Activated T-helper 1 cell treated with anti-CD3 and anti-CD28 coated beads, Interleukin-12 subunit alpha, Interleukin-12 subunit beta, Interleukin-2, Interleukin-4 antibody, amounts not matched to agents 30 ng/mL and 10 ng/mL and 1 ng/mL, durations not matched to agents 14 hours and 24 hours and 36 hours (primary cell): ENCODE measurements at places on chromosomes 3 and 15.

GRCh38 chr15:39066677-39067076, 502.1 kb upstream of the RASGRP1 start:
- no peaks in the 10 kb centered on the region for H3K36me3 ChIP-seq
- H3K4me1 ChIP-seq, result no peaks in the 10 kb centered on the region
- H3K4me3 ChIP-seq, result no peak overlapping the region
- DNase-seq, result no peak
- peaks cover 2% of the 10 kb centered on the region for H3K27me3 ChIP-seq

DNA sequence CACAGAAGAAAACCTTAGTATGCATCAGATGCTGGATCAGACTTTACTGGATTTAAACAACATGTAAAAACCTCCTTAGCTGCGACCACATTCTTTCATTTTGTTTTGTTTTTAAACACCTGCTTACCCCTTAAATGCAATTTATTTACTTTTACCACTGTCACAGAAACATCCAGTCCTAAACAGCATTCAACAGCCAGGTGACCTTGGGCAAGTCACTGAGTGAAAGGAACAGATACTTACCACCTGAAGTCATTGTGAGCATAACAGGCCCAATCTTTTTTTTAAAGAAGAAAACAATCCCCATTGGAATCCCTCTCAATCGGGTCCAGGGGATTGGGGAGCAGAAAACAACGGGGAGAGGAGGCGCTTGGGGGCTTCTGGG, 390 bp downstream of the STARD5 start:
- H3K4me1 ChIP-seq, result peaks cover 41% of the 10 kb centered on the region
- peaks cover 7% of the 10 kb centered on the region for H3K36me3 ChIP-seq
- no peaks in the 10 kb centered on the region for H3K27me3 ChIP-seq

DNA sequence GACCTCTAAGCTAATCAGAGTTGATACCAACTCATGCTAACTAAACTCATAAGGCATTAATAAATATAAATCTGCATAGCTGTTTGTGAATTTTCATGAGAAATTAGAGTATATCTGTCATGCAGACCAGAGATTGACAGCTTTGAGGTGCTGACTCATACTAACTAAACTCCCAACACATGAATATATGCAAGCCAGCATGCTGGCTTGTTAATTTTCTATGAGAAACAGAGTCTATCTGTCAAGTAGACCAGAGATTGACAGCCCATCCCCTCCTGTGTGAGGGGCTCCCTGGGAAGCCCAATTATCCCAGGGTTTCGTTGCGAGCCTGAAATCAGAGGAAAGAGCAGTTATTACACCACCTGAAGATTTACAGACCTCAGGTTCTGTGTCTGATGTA, 69.3 kb downstream of the CD47 start:
- peaks cover 2% of the 10 kb centered on the region for H3K27me3 ChIP-seq
- H3K4me1 ChIP-seq, result no peaks in the 10 kb centered on the region
- H3K27ac ChIP-seq, result no peak overlapping the region
- H3K36me3 ChIP-seq, result peaks cover 2% of the 10 kb centered on the region

GRCh38 chr15:38054488-38054887, 120.0 kb downstream of the TMCO5A start:
- no peaks in the 10 kb centered on the region for H3K36me3 ChIP-seq
- no peak for DNase-seq
- no peaks in the 10 kb centered on the region for H3K27me3 ChIP-seq
- H3K4me1 ChIP-seq, result peaks cover 21% of the 10 kb centered on the region
- no peak overlapping the region for H3K4me3 ChIP-seq

DNA sequence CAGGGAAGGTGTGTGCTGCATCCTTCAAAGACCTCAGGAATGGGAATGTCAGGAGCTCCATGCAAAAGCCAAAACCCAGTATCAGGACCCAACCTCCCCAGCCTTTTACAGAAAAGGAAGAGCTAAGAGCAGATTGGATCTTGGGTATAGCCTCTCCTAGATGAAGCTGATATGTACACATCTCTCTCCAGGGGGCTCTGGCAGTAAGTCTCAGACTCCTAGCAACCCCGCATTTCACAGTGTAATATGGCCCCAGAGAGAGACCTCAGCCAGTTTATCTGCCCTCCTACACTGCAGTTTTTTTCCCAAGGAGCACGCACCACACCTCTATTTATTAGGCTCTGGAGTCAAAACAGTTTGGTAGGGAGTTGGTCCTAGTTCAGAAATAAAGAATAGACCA, 88.2 kb downstream of the RBPMS2 start:
- H3K27me3 ChIP-seq, result no peaks in the 10 kb centered on the region
- DNase-seq, result no peak

- DNase-seq, result no peak
- no peak overlapping the region for H3K4me3 ChIP-seq
- H3K36me3 ChIP-seq, result peaks cover 26% of the 10 kb centered on the region
- no peaks in the 10 kb centered on the region for H3K27me3 ChIP-seq
Observed at GRCh38 chr15:94335616-94336015, 104.3 kb downstream of the MCTP2 start.

GRCh38 chr3:1191026-1191425, 98.2 kb downstream of the CNTN6 start:
- no peaks in the 10 kb centered on the region for H3K4me1 ChIP-seq
- no peaks in the 10 kb centered on the region for H3K27me3 ChIP-seq
- DNase-seq, result no peak
- no peak overlapping the region for H3K4me3 ChIP-seq
- no peaks in the 10 kb centered on the region for H3K36me3 ChIP-seq

DNA sequence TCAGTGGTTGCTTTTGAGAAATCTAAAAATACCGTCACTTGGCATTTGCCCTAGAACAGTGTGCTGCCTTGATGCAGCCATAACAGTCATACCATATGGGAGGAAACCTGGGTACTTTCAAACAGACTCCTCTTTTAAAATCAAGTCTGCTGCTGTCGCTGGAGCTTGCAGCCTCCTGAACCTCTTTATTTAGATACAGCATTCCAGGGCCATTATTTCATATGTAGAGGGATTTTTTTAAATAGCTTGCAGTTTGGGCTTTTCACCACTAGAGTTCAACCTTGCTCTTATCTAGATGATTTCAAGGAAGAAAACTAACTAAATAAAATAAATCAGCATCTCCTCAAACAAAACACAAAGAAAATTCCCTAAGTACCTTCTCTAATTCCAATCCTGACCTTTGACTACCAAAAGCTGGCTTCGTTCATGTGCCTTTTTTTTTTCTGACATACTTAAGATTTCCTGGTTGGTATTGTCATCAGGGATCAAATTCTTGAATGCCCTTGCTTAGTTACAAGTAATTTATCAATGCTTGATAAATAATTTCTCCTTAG, 111.6 kb downstream of the KBTBD8 start:
- no peaks in the 10 kb centered on the region for H3K27me3 ChIP-seq
- no peak for DNase-seq
- no peaks in the 10 kb centered on the region for H3K36me3 ChIP-seq
- no peak overlapping the region for H3K4me3 ChIP-seq
- H3K4me1 ChIP-seq, result peaks cover 7% of the 10 kb centered on the region
- H3K27ac ChIP-seq, result no peak overlapping the region

DNA sequence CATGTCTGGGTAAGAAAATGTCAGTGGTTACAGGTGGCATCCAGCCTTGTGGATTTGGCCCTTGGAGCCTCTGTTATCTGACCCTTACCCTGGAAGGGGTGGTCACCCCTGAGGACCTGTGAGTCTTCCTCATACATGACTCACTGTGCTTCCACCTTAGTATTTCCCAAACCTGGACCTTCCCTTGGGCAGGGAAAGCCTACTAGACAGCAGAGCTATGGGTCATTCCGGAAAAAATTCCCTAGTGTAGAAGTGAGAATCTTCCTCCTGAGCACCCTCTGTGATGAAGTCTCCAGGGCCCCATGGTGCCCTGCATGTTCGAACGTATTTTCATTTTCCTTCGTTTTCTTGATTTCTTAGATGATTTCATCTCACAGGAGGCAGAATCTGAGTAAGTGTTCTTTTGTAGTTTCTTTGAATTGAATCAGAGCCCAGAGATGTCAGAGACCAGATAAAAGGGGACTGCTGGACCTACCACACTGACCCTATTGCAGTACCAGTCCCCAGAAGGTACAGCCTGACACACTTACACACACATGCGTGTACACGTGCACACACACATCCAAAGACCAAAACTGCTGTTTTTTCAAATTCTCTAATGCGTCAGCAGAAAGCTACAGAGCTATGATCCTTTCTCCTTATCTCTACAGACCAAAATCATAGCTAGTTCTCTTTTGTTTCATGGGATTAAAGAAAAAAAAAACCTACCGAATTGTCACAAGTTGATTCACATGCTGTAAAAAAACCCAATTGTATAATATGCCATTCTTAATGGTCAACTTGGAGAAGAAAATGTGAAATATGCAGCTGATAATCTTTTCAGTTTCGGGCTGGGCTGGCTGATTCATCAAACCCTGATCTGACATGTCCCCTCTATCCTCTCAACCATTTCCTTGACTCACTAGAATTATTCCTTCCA, 50.5 kb upstream of the ARHGEF3 start:
- peaks cover 2% of the 10 kb centered on the region for H3K27me3 ChIP-seq
- DNase-seq, result no peak
- H3K4me1 ChIP-seq, result peaks cover 35% of the 10 kb centered on the region
- no peak overlapping the region for H3K27ac ChIP-seq
- H3K4me3 ChIP-seq, result no peak overlapping the region

DNA sequence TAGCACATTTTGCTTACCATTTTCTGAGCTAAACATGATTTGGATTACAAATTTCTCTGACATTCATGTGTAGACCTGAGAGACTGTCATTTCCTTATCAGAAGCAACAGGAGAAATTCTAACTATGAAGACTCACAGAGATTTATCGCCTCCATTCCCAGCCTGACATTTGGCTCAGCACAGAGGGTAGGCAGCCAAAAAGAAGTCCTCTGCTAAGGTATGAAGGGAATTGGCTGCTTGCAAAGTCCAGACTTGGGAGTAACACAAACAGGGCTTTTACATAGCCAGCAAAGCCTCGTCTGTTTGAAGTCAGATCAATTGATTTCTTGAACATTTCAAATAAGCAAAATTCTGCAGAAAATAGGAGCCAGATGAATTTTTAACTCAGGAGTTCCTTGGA, 57.0 kb upstream of the CMSS1 start:
- no peaks in the 10 kb centered on the region for H3K4me1 ChIP-seq
- H3K27ac ChIP-seq, result no peak overlapping the region
- DNase-seq, result no peak

- no peak for DNase-seq
- no peaks in the 10 kb centered on the region for H3K36me3 ChIP-seq
- H3K4me1 ChIP-seq, result no peaks in the 10 kb centered on the region
- H3K27ac ChIP-seq, result no peak overlapping the region
Observed at GRCh38 chr3:61464518-61465140, 96.7 kb upstream of the PTPRG start.

GRCh38 chr3:48521635-48522034, 17.7 kb upstream of the SHISA5 start:
- H3K4me1 ChIP-seq, result peaks cover 45% of the 10 kb centered on the region
- DNase-seq, result no peak
- no peak overlapping the region for H3K4me3 ChIP-seq
- H3K27me3 ChIP-seq, result no peaks in the 10 kb centered on the region

GRCh38 chr3:172102883-172103310, 63.5 kb downstream of the FNDC3B start:
- H3K4me1 ChIP-seq, result peaks cover 77% of the 10 kb centered on the region
- peak overlapping the region; percentile 6 for H3K4me3 ChIP-seq
- H3K36me3 ChIP-seq, result peaks cover 15% of the 10 kb centered on the region
- DNase-seq, result no peak
- no peak overlapping the region for H3K27ac ChIP-seq

GRCh38 chr15:74573987-74574386, 33.0 kb downstream of the ARID3B start:
- H3K27ac ChIP-seq, result peak overlapping the region; percentile 81
- H3K4me1 ChIP-seq, result peaks cover 9% of the 10 kb centered on the region
- no peak for DNase-seq
- H3K4me3 ChIP-seq, result no peak overlapping the region

- no peak overlapping the region for H3K27ac ChIP-seq
- no peak for DNase-seq
- no peak overlapping the region for H3K4me3 ChIP-seq
Observed at GRCh38 chr3:16739541-16740105, 134.4 kb upstream of the DAZL start.

- H3K4me1 ChIP-seq, result peaks cover 12% of the 10 kb centered on the region
- H3K4me3 ChIP-seq, result no peak overlapping the region
- peaks cover 6% of the 10 kb centered on the region for H3K36me3 ChIP-seq
- H3K27me3 ChIP-seq, result no peaks in the 10 kb centered on the region
Observed at GRCh38 chr3:138253609-138254008, 66.5 kb downstream of the ARMC8 start.

DNA sequence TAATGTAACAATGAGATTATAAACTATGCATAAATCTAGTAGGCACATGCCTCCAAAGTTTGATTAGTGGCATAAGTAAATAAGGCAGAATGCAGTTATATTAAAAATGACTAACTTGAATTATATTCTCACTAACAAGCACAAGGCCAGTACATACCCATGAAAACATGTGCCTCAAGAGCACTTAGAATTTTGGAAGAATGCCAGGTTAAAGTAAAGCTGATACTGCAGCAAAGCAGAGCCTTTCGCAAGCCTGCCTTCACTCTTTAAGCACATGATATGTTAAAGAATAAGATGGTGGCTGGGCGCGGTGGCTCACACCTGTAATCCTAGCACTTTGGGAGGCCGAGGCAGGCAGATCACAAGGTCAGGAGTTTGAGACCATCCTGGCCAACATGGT, 49.0 kb downstream of the KBTBD12 start:
- no peak overlapping the region for H3K27ac ChIP-seq
- DNase-seq, result no peak
- no peak overlapping the region for H3K4me3 ChIP-seq
- no peaks in the 10 kb centered on the region for H3K4me1 ChIP-seq

GRCh38 chr15:35834216-35834830, 288.4 kb upstream of the DPH6 start:
- H3K4me1 ChIP-seq, result no peaks in the 10 kb centered on the region
- DNase-seq, result no peak
- no peak overlapping the region for H3K4me3 ChIP-seq
- no peaks in the 10 kb centered on the region for H3K36me3 ChIP-seq
- H3K27me3 ChIP-seq, result no peaks in the 10 kb centered on the region

- DNase-seq, result no peak
- H3K4me1 ChIP-seq, result peaks cover 18% of the 10 kb centered on the region
- H3K4me3 ChIP-seq, result no peak overlapping the region
- no peak overlapping the region for H3K27ac ChIP-seq
- no peaks in the 10 kb centered on the region for H3K27me3 ChIP-seq
- no peaks in the 10 kb centered on the region for H3K36me3 ChIP-seq
Observed at GRCh38 chr15:90336705-90337141, 15.4 kb upstream of the ZNF774 start.

DNA sequence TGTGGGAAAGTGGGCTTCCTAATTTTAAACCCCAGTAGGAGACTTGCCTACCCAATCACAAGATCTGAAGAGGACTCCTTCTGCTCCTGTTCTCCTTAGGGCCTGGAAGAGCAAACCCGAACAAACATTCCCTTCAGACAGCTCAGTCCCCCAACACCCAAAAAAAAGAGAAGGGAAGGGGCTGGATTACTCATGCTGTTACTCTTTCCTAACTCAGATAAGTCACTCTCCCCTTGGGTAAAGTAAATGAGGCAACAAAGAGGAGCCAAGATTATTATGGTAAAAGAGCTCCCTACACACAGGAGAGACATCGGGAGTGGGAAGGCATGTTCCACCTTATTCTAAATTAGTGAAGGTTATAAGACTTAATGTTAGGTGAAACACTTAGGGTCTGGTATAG, 18.1 kb upstream of the LEKR1 start:
- H3K36me3 ChIP-seq, result peaks cover 27% of the 10 kb centered on the region
- H3K4me3 ChIP-seq, result no peak overlapping the region
- no peak overlapping the region for H3K27ac ChIP-seq
- H3K4me1 ChIP-seq, result peaks cover 20% of the 10 kb centered on the region
- H3K27me3 ChIP-seq, result no peaks in the 10 kb centered on the region
- DNase-seq, result no peak

GRCh38 chr3:73349657-73350056, 275.1 kb downstream of the PDZRN3 start:
- H3K27ac ChIP-seq, result no peak overlapping the region
- H3K4me1 ChIP-seq, result no peaks in the 10 kb centered on the region
- H3K4me3 ChIP-seq, result no peak overlapping the region
- no peak for DNase-seq
- H3K36me3 ChIP-seq, result no peaks in the 10 kb centered on the region
